ENCODE measurements at places on chromosomes 7 and 10. TPM values are rescaled to one million over a fixed set of nuclear protein-coding genes. Genes with fewer than 3 reads are reported as not detected.

The LIPK gene
- not detected for total RNA-seq

DNA sequence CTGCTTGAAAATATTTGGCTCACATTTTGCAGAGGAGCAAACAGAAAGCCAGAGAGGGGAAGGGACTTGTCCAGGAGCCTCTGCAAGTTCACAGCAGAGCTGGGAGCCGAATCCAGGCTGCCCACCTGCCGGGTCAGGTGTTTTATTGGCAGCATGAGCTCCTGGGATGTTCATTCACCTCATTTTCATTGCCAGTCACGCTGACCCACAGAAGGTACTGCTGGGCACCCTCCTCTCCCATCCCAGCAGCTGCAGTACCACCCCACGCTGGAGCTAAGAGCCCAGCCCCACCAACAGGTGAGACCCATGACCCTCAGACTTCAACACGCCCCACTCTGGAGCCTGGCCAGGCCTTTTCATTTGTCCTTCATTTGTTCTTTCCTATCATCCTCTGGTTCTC, 102.7 kb downstream of the GRID1 start:
- no peak for DNase-seq

DNA sequence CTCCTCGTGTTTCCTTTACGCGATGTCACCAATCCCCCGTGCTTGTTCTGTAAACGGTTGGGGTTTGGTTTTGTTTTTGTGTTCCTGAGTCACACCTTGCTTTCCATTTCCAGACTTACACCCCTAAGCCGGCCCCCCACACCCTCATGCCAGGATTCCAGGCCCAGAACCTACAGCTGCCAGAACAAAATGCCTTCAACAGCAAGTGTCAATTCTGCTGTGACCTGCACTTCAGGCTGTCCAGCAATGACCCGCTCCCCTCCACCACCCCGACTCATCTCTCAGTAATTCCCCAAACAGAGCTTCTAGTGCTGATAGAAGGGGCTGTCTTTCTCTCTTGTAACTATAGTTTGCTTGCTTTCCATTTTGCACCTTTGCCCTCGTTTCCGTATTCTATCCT, 722.1 kb upstream of the CELF2 start:
- no peak for DNase-seq

The TAS2R41 gene
- not detected for total RNA-seq

GRCh38 chr10:84606428-84606827, 278.0 kb downstream of the CCSER2 start:
- no peak for DNase-seq

The NPY gene
- not detected for total RNA-seq

- no peak for DNase-seq
Observed at GRCh38 chr7:30224511-30225062, 59.8 kb upstream of the ZNRF2 start.

The C10orf67 gene
- total RNA-seq, result not detected

GRCh38 chr7:148191391-148192065, 399.0 kb upstream of the C7orf33 start:
- DNase-seq, result no peak

The OPN4 gene
- total RNA-seq, result not detected

The TLX1 gene
- not detected for total RNA-seq

DNA sequence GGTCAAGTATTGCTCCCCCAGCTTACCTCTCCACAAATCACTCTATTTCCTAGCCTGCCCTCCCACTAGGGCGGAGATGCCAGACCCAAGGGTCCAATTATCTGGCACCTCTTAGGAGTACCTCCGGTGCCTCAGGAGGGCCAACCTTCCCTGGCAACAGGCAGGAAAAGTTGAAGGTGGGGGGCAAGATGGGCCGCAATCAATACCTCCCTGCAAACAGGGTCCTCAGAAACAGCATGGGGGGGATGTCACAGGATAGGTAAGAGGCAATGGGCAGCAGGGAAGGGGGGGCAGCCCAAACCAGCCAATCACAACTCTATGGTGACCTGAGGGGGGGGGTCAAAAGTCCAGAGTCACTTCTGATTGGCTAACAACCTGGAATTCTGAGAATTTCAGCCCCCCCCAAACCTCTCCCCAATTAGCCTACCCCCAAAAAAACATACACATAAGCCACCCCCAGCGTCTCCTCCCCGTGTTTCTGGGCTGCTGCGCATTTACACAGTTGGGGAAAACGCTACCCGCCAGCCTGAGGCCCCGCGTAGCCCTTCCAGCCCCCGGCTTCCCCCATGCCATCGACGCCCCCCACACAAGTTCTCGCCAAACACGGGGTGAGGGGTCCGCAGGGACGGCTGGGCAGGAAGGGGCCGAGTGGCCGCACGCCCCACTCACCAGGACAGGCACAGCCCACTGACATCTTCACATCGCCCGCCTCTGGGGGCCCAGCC, 589 bp downstream of the LDB1 start:
- DNase-seq, result peak; percentile 75

DNA sequence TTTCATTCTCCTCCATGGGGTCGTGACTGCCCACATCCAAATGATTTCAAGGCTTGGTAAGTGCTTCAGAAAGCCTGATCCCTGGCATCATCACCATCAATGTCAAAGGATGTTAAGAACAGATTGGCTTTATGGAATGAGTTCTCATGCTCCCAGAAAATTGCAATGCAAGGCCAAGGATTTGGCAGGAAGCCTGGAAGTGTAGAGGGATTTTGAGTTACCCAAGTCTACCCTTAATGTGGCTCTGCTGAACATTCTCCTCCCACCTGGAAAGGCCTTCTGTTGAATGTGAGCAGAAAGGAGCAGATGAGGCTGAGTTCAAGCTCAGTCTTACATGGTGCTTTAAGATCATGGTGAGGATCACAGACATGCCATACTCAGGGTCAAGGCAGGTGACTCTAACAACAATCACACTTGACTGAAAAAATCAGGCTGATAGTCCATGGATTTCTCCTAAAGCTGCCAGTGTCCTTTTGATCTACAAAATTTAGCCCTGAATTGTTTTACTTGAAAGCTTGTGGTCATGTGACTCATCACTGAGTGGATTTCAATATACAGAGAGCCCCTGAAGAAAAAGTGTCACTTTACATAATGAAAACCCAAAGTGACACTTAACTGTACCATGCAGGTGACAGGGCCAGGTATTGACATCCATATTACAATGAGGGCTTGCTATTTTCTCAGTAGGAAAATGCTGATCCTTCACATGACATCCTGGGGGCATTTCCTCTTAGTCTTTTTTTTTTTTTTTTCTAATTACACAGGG, 111.1 kb upstream of the PDLIM1 start:
- DNase-seq, result no peak

DNA sequence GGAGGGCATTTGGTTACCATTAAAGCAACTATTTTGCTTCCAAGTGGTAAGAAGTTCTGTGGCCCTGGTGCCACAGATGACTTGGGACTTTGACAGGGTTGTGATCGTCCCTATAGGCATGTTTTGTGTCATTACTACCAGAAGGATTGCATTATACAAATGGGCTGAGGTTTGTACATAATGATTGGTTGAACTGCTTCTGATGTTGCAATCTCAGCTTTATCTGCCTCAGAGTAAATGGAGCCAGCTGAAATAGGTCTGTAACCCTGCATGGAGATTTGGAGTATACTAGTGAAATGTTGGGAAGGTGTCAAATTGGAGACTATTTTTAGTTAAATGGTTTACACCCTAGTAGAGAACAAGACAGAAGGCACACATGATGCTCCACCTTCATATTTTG, 46.1 kb upstream of the SEPTIN7 start:
- DNase-seq, result no peak

The MYH16 gene
- total RNA-seq, result not detected

- DNase-seq, result no peak
Observed at GRCh38 chr7:18558503-18558902, 63.0 kb downstream of the HDAC9 start.

The RADIL gene
- 3.9 TPM for total RNA-seq

All from dermis blood vessel endothelial cell (primary cell).